Cerebellum (tissue), 4 donors: ENCODE measurements at places on chromosomes 11 and 22. TPM values are rescaled to one million over a fixed set of nuclear protein-coding genes. Genes with fewer than 3 reads are reported as not detected.
A peak's percentile ranks its signal among the peaks of the same experiment; 100 is the strongest.

DNA sequence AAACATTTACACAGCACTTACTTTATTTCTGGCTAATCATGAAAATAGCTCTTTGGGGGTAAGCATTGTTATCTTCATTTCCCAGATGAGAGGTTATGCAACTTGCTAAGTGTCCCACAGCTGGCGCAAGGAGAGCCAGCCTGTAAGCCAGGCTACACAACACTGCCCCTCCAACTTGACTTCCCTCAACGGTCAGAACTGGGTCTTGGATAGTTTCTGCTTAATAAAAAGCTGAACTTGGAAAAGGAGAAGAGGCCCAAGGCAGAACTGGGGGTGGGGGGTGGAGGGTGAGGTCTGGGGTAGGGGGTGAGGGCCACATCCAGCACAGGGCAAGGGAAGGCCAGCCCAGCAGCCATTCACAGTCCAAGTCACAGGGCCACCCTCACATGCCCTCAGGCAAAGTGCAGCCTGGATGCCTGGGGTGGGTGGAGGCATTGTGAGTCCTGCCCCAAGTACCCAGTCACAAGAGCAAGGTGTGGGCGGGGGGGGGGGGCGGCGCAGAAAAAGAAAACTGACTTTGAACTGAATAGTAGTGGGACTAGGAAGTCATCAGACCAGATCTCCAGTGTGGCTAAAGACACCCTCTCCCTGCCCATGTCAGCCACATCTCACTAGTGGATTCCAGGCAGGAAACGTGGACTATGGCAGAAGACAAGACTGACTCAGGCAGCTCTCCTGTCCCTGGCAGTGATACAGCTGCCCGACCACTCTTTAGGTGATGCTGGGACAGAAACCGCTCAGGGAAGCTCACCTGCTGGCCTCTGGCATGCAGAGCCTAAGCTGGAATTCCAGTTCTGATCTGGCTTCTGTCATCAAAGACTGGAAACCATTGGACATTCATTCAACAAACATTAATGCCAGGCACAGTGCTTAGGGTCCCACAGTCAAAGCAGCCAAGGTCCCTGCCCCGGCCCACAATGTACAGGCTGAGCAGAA, 52.4 kb downstream of the PACSIN2 start:
- DNase-seq, result no peak

DNA sequence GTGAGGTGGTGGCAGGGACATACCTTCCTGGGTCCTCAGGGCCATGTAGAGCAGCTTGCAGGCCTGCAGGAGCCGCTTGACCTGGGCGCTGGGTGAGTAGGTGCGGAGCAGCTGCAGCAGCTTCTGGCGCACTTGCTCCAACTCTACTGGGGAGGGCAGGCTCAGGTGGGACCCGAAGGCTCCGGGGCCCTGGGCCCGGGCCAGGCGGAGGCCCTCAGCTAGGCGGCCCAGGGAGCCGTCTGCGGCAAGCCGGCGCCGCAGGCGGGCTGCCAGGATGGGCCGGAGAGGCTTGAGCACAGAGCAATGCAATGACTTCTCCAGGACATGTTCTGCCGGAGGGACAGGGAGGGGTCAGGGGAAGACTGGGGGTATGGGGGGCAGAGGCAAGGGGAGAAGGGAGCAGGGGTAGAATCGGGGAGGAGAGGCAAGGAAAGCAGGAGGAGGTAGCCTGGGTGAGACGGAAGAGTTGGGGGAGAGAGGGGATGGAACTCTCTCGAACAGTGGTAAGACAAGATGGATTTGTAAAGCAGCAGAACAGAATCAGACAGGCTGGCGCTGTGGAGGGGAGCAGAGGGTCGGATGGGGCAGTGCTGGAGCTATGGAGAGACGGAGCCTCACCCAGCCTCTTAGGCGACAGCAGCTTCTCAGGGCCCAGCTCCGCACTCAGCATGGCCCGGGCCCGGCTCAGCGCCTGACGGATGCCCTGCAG, 2.2 kb downstream of the RIN1 start:
- DNase-seq, result peak; percentile 37

DNA sequence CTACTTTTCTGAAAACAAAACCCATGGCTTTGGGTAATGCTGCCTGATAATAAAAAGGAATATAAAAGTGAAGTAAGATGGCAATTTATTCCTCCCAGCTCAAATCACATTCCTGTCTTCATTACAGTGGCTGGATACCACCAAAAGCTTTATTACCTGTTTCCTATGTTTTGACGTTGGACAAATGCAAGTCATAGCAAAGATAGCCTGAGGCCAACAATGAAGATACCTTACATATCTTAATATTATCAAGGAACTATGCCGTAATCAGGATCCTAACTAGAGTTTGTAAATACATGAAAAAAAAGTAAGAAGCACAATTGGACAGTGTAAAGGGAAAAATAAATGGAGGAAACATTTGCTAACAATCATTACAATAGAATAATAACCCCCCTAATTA, 202.4 kb downstream of the SOX6 start:
- no peak for DNase-seq

GRCh38 chr11:4093519-4094347, 866 bp upstream of the RRM1 start:
- DNase-seq, result no peak

GRCh38 chr22:42958937-42959336, 56.0 kb downstream of the PACSIN2 start:
- DNase-seq, result no peak

DNA sequence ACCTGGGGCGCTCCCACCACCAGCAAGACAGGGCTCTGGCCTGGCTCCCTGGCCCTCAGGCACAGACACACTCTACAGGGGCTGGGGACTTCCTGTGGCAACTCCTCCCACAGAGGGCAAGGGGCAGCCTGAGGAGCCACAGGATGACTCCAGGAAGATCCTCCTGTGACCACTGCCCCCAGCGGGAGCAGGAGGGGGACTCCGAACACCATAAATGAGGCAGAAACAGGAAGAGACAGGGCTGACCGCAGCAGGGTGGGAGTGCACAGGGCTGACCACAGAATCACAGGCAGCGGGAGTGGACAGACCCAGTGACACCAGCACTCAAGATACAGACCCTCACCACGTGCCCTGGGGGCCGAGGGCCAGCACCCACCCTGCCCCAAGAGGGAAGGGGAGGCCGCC, 10.8 kb downstream of the ARAP1 start:
- DNase-seq, result no peak

- no peak for DNase-seq
Observed at GRCh38 chr22:19085233-19085718, 36.9 kb downstream of the DGCR2 start.

- DNase-seq, result no peak
Observed at GRCh38 chr11:61844909-61845565, 16.9 kb downstream of the FADS2 start.

GRCh38 chr11:68632802-68633201, 51.5 kb upstream of the GAL start:
- DNase-seq, result no peak

- DNase-seq, result no peak
Observed at GRCh38 chr11:61369372-61370348, 7.5 kb downstream of the TMEM138 start.

- no peak for DNase-seq
Observed at GRCh38 chr11:95485115-95485900, 254.3 kb upstream of the SESN3 start.

GRCh38 chr22:17369439-17370025, at the start of gene CECR2:
CECR2 (plus strand) TSS chr22:17369460; CDS start chr22:17369784, 324 bp downstream.
- DNase-seq, result peak; percentile 50

DNA sequence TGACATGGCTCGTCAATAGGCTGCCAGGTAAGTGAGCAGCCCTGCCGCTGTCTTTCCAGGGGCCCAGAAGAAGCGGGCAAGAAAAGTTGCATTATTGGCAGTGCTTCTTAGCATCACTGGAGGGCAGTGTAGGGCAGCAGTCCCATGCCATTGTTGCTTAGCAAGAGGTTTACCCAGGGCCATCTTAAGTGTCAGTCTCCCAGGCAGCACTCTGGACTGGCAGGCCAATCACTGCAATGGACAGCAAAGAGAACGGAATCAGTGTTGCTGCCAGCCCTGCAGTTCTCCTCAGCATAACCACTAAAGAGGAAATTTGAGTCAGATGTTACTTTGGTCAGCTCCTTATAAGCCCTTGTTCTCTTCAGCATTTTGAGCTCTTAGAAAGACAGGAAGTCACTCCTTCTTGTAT, 13.4 kb upstream of the GRK2 start:
- DNase-seq, result no peak

GRCh38 chr11:93542811-93543229, 371 bp downstream of the SMCO4 start:
- DNase-seq, result no peak

DNA sequence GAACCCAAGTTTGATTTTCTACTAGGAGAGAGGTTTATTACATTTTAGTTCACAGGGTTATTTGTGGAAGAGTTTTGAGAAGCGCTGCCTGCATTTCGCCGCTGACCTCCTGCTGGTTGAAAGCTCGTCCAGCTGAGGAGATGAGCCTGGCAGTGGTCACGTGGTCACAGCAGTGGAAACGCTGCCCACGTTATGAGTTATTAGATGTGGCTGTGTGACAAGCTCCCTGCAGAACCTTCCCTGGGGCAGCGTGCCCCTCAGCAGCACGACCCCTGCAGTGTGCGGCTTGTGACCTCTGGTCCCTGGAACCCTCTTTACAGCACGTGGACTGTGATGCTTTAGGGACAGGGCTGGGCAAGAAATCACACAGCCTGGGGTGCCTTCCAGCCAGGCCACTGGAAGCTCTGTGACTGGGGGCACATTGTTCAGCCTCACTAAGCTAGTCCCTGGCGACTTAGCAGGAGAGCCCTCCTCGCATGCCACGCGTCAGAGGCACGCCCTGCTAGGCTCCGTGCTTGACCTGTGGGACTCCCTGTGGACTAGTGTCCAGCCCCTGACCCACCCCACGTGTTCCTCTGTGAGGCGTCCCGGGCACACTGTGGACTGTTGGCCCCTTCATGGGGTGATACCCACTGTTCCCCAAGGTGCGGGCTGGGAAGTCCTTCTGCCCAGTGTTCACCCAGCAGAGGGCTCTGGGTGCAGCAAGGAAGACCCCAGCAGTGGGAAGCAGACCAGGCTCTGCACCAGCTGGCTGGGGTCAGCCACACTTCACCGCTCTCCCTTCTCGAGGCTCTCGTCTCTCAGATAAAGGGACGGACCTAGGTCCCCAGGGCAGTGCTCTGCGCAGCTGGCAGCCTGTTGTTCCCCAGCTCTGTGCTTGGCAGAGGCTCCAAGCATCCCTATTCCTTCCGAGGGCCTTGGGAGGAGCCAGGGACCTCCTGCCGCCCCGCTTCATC, 349.5 kb downstream of the TBC1D22A start:
- no peak for DNase-seq

GRCh38 chr11:48020092-48020755, 39.9 kb downstream of the PTPRJ start:
- no peak for DNase-seq

GRCh38 chr11:35664977-35665441, 2.4 kb downstream of the TRIM44 start:
- DNase-seq, result no peak

DNA sequence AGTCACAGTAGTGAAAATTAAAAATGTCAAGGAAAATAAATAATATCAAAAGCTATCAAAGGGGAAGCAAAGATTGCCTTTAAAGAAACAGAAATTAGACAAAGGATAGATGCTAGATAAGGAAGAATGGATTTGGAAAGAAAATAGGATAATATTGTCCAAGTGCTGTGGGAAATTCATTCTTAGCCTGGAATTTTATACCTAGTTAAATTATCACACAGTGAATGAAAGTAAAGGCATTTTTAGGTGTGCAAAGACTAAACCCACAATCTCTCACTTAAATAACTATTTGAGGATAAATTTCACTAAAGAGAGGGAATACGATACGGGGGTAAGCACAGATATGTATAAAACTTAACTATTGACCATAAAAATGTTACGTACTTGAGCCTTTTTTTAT, 511.1 kb downstream of the TMEM135 start:
- DNase-seq, result no peak

DNA sequence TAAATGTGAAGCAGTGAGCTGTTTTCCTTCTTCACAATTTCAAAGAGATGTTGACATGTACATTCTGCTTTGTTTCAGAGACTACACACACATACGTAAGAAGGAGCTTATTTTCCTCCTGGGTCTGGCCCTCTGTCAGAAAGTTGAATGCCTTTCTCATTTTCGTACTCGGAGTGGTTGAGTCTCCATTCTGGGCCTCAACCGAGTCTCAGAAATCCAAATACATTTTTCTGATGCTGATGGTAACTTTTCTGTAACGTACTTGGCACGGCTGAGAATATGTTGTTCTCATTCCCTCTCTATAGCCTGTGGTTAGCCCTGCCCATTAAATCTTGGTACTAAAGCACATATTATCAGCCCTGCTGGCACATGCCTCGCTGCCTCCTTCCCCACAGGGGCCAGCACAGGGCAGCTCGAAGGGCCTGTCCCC, 25.3 kb downstream of the PARVA start:
- DNase-seq, result no peak

DNA sequence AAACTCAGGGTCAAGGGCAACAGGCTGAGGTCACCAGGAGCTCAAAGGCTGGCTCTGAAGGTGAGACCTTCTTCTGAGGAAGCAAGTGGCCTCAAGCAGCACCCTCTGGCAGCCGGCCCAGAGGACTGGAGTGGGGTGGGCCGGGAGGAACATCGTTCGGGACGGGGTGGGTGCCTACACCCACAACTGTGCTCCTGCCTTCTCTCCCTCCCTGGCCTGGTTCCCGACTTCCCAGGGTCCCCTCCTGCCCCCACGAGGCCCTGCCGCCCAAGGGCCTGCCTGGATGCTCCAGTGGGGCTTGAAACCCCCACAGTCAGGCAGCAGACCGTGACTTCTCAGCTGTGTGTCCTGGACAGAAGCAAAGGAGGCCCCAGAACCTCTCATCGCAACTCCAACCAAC, 195.7 kb downstream of the IGLL1 start:
- DNase-seq, result no peak

DNA sequence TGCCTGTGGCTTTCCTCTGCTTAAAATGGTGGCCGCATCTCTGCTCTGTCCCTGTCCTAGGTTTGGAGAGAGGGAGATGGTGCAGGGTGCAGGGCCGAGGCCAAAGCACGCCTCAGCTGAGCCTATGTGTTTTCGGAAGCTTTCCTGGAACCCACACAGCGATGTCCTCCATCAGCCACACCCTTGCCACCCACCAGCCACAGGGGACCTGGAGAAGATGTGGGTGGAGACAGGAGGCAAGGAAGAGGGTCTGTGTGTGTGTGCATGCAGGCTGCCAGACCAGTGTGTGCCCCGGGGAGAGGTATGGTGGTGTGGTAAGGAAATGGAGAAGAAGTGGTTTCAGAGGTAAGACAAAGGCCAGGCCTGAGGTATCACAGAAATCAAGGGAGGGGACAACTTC, 155.7 kb downstream of the TBC1D22A start:
- DNase-seq, result no peak

GRCh38 chr11:61507962-61508861, at the start of gene LRRC10B:
LRRC10B (plus strand) TSS chr11:61508749; CDS start chr11:61508999, 250 bp downstream.
- no peak for DNase-seq

Gene AIFM3
- 6.4 TPM for total RNA-seq

Gene ASPHD2
- total RNA-seq, result 6.7 TPM

Gene DGAT2
- 2.4 TPM for total RNA-seq

Gene OR52I1
- total RNA-seq, result not detected

Gene ROBO4
- total RNA-seq, result 7.9 TPM

Gene SMIM35
- total RNA-seq, result not detected
